ENCODE measurements at places on chromosomes 3 and 15.

DNA sequence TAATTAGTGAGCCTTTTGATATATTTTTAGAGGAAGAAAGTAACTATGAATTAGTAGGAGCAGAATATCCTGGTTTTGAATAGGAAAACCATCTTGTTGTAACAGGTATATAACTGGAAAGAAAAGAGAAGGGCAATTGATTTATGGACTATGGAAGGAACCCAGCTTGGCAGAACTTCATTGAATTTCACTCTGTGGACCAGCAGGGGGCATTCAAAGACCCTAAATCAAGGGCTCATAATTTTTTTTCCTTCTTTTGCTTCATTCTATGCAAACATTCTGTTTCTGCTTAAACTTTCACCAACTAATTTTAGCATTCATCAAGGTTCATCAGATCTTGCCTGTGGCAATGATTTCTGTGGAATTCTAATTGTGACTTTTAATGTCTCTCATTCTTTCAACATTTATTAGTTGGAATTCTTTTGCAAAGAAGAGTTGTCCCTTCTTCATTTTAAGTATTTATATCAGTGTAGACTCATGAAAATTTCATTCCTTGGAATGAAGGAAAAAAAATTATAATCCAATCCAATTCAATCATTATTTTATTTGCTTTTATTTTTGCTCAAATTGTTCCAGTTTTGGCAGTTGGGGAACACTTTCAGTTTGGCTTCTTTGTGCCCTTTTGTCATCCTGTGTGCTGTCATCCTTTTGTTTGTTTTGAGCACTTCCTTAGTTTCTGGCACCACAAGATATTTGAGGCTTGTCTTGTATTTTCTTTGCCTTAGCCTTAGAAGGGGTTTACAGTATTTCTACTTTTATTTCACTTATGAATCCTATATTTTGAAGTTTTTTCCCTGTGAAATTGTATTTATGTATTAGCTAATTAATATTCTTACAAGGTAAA, 30.4 kb downstream of the NXPE3 start:
- no peak for DNase-seq

DNA sequence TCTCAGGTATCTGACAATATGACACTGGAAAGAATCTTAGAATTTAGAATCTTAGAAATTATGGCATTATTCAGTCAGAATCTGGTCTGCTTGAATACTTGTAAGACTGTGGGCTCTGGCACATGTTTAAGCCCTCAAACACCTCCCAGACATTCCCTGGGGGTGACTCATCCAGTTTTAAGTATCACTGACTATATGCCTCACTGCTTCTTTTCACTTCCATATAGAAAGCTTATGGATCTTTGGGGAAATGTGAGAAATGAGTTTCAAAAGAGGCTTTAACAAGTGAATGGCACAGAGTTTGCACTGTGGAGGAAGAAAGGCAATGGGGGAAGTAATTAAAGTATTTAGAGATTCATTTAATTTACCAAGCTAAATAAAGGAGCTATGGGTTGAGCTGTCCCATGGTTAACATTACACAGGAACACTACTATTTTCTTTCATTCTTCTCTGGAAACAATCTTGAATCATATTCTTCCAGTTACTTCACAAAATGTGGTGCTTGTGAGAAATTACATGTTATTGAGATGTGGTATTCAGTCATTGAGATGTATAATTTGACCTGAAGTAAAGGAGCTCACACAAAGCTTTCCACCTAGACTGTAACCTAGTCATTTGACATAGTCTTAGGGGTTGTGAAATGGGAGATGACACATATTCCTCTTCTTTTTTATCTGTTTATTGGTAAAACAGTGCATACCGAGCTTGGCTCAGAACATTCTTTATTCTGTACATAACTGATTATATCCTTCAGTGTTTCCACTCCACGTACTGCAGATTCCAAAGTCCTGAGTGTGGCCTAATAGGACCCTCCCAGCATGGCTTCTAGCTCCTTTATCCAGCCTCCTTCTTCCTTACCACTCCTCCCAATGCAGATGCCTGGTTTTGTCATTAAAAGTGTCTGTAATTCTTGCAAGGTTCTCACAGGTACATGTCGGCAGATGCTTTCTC, 544.6 kb upstream of the NECTIN3 start:
- DNase-seq = no peak

DNA sequence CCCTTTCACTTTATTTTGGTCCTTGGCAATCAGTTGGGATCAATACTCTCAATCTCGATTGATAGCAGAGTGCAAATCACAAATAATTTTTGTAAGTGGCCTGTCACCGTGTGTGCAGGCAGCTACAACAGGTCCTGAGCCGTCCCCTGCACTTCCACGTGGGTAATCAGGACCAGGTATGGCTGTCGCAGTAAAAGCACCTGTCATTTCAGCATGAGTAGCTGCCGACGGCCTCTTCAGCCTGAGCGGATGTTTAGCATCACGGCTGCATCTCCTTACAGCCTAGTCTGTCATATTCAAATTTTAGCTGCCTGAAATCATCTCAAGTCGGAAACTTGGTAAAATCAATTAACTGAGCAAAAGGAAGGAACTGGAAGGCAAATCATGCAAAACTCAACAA, 53.0 kb upstream of the FOXP1 start:
- DNase-seq = no peak

- DNase-seq = no peak
Observed at GRCh38 chr3:49717959-49718857, 1.3 kb downstream of the AMIGO3 start.

GRCh38 chr3:118504906-118505305, 529.7 kb downstream of the IGSF11 start:
- no peak for DNase-seq

- no peak for DNase-seq
Observed at GRCh38 chr15:59074607-59075006, 30.3 kb upstream of the CCNB2 start.

DNA sequence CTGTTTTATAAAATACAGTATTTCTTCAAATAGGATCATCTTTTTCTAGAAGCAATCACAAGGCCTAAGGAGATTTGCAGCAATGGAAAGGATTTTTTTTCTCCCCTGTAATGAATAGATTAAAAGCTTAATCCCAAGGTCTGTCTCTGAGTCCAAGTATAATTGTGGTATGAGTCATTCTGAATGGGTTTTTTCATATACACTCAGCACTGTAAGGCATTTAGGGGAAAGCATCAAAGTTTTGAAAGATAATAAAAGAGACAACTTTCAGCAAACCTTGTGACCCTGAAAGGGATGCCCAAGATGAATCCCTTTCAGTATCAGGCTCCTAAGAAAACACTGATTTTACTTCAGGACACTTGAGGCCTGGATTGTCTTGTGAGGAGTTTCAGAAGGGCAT, 23.3 kb upstream of the LARS2 start:
- no peak for DNase-seq

- no peak for DNase-seq
Observed at GRCh38 chr3:132220986-132221385, 96.2 kb upstream of the ACP3 start.

DNA sequence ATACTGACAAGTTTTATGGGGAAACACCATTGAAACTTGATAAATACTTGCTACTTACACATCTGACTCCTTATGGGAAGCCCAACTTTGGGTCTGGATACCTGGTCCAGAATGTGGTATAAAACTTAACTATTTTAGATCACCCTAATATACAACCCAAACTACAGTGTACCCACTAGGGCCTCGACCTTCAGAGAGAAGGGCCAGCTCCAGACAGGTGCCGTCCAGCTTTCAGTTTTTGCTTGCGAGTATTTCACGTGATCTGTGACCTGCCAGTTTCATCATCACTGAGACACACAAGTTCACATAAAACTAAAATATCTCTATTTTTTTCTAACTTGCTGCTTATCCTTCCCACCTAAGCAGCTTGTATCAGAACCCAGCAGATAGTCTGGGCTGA, 59.3 kb upstream of the RPL35A start:
- no peak for DNase-seq

DNA sequence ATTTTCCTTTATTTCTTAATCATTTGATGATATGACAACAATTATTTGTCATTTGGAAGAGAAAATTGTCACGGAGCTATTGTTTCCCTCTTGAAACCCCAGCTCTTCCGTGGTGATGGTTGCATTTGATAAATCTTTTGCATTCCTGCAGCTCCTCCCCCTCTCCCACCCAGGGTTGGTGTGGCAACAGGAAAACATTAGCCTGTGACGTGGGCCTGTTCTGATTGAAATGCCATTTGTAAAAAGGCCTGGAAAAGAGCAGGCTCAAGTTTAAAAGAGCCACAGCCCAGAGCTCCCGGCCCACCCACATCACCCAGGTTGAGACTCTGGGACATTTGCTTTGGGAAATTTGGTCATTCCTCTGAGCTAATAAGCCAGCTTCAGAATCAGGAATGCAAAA, 282.5 kb downstream of the RPLP1 start:
- no peak for DNase-seq
